ENCODE measurements at places on chromosomes 3 and 15.

GRCh38 chr3:107928084-107928445 is 162.8 kb downstream of the CD47 start:
- DNase-seq, result peak; percentile 59

DNA sequence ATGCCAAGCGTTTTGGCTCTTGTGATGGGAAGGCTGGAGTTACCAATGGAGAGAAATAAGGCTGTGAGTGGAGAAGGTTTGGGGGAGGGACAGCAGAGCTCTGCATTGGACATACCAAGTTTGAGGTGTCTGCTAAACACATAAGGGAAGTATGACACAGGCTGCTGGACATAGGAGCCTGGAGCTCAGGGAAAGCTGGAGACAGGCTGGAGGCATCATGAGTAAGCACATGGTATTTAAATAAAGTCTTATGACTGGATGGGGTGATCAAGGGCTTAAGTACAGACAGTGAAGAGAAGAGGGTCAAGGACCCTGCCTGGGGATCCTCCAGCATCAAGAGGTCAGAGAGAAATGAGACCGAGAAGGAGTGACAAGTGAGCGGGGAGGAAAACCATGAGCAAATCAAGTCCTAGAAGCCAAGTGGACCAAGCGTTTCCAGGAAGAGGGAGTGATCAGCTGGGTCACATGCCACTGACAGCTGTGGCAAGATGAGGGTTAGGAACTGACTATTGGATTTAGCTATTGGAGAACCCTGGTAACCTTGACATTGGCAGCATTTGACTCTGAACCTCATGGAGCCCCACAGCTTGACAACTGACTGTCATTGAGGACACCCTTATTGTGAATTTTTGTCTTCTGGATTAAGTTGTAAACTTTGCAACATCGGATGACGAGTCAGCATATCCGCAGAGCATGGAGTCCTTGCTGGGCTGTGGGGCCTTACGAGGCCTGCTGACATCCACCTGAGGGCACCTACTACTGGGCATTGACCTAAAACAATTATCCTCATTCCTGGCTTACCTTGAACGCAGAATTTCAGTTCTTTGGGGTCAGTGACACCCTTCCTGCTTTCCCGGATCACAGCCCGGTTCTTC is 78.7 kb upstream of the ETV5 start:
- no peak for DNase-seq

DNA sequence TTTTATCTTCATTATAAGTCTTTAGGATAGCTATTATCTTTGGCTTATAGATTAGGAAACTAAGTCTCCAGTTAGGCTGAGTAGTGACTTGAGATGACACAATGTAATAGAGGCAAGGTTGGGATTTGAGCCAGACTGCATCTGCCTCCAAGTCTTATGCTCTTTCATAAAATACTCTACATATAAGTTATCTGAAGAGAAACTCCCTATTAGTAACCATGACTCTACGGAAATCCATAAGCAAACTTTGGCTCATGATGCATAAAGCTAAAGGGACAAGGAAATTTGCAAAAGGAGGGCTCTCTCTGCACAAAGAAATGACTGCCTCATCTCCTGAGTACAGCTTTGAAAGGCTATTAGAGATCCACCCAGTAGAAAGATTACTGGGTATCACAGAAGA is 77.6 kb upstream of the FRMD4B start:
- DNase-seq, result peak; percentile 39

GRCh38 chr3:26084629-26085028 is 294.7 kb downstream of the OXSM start:
- no peak for DNase-seq

DNA sequence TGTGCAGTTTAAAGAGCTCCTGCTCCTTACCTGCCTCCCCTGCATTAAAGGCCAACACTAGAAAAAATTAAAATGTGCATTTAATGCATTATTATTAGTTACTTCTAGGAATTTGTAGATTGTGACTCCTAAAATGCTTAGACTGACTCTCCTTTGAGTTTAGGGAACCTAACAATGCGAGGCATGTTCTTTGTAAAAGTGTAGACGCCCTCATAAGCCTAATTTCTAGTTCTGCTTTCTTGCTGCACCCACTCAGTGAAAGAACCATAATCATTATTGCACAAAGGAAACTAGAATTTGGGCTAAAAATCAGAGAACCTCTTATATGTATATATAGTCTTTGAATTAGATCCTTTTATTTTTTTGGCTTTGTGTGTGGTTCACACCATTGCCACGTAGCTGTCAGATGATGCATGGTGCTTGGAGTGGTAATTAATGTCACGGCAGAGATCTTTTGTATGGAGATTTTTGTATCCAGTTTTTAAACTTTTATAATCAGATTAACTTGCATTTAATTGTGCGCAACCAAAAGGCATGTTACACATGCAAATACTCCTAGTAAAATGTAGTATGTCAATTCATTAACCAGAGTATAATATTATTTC is 710 bp downstream of the ABHD10 start:
- DNase-seq, result peak; percentile 33

- no peak for DNase-seq
These were observed 19.9 kb downstream of the PLA2G4F start for GRCh38 chr15:42136513-42136912.

GRCh38 chr15:62483814-62484213 is 318.7 kb upstream of the C2CD4B start:
- peak; percentile 72 for DNase-seq

DNA sequence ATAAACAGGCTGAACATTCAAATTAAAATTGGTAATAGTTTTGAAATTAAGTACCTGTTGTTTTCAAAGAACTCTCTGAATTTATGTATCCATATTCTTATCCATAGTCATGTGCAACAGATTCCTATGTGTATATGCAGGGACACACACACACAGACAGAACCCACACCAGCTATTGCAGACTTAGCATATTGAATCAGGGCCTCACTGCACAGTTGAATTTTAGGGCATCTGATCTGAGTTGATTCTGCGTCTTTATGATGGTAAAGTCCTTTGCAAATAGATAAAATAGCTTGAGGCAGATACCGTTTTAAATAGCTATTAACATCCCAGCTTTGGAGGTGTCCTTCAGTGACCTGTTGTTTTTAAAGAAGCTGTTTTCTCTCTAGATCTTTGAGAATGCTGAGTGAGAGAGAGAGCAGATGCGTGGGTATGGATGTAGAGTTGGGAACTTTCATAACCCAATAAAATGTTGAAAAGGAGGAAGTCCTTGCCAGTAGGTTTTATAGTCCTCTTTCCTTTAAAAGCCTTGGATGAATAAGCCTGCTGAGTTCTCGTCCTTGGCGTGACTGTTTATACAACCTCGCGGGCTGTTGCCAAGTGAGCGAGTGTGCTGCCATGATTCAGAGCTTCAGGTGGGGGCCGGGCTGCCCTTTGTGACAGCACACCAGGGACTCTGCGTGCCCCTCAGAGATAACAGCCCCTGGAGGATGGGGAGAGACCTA is 18.3 kb downstream of the MYZAP start:
- DNase-seq, result peak; percentile 66

GRCh38 chr3:14587740-14588360 is 47.7 kb upstream of the GRIP2 start:
- DNase-seq, result peak; percentile 79

GRCh38 chr3:170876537-170876936 is 6.5 kb upstream of the RPL22L1 start:
- no peak for DNase-seq

DNA sequence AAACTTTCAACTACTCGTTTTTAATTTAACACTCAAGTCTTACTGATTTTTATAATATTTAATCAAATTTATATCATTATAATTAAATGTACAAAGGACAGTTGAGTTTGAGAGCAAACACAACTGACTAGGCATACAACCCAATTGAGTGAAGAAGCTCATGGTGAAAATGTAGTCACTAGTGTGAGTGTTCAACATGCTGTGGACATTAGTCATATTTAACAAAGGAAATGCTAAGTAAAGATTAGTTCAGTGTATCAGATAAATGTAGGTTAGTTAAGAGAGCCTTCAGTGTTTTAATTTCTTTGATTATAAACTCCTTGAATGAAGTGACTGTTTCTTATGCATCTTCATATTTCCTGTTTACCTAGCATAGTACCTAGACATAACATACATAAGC is 444.2 kb upstream of the GOLIM4 start:
- DNase-seq, result no peak

DNA sequence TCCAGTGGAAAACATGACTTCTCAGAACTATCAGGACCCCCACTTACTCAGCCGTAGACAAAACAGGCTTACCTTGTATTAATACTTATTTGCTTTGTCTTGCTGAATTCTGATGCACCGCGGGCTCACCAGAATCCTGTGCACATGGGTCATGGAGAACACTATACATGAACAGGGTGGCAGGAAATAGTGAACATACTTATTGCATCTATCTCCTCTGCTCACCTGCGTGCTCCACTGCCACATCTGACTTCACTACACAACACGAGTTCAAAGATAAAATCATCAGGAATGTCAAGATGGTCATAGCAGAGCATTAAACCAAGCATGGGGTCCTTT is 10.7 kb upstream of the MAPK6 start:
- DNase-seq, result no peak

DNA sequence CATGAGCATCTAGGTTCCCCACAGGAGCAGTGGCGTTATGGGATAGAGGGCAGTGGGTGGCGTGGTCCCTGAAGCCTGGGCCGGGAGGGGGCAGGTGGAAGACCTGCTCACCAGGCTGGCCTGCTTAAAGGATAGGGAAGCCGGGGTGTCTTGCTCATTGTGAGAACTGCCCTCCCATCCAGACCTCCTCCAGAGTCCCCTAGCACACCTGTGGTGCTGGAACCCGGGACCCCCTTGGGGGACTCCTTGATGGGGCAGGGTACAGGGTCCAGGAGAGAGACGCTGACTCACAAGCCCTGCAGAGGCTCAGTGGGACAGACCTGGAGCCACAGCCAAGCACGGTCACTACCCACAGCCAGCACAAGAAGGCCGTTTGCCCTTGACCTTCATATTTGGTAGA is 2.8 kb upstream of the RHCG start:
- DNase-seq, result no peak

- no peak for DNase-seq
These were observed 3.2 kb downstream of the SEMA6D start for GRCh38 chr15:47720555-47720954.

- no peak for DNase-seq
These were observed 246.5 kb upstream of the TPM1 start for GRCh38 chr15:62795700-62796695.

GRCh38 chr3:160796813-160797164 is 40.8 kb downstream of the PPM1L start:
- DNase-seq, result no peak

DNA sequence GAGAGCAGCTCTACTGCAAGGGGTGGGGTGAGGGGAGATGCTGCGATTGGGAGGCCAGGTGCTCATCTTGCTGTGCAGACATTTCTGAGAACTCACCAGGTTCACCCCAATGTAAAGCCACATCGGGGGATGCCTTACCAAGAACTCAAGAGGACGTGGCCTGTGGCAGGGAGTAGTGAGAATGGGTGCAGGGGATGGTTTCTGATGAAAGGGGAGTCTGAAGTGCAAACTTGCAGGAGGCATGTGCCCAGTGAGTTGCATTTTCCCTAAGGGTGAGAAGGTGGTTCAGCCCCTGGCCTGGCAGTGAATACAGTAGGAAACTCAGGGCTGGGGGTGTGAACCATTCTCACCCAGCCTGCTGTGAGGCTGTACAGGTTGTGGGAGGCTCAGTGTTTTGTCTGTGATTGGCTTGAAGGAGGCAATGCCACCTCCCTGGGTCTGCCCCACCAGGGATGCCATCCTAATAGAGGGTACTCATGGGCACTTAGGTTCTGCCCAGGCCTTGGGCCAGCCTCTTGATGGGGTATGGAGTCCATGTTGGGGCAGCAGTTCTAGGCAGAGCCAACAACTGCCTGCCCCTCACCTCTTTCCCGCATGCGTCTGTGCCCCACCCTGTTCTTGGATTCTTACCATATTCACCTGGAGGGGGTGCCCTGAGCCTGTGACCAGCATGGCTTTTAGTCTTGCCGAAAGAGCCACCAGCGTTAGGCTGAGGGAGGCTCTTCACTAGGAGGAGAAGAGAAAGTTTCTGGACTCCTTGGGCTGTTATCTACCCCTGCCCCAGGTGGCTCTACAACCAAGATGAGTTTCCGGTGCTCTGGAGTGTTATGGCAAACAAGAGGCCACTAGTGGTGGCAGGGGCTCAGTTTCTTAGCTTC is 4.5 kb downstream of the HEMK1 start:
- no peak for DNase-seq

DNA sequence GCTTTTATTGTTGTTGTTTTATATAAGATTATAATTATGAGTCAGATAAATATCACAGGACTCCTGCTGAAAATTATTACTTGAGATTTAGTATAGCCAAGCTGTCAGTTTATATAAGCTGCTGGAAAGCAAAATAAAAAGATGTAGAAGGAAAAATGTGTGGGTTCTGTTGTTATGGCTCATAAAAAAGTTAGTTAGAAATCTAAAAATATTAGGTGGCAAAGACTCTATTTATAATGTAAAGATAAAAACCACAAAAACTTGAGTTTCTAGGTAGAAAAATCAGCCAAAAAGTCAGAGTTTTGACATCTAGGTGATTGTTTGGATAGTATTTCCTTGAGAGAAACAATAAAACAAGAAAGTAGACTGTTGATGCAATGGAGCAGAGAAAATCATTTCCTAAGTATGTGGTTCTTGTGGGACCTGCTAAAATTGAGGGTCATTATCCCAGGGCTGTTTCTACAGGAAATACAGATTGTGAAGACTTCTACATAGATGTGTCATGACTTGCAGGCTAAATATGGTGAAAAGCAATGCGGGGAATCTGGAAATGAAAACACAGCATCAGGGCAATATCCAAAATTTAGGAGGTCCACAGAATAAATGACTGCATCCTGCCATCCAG is 1109.6 kb upstream of the CADM2 start:
- DNase-seq, result no peak

- DNase-seq, result no peak
These were observed 14.1 kb downstream of the MBNL1 start for GRCh38 chr3:152282813-152283212.
